H9 (cell line): ENCODE measurements at places on chromosomes 12 and 14.

DNA sequence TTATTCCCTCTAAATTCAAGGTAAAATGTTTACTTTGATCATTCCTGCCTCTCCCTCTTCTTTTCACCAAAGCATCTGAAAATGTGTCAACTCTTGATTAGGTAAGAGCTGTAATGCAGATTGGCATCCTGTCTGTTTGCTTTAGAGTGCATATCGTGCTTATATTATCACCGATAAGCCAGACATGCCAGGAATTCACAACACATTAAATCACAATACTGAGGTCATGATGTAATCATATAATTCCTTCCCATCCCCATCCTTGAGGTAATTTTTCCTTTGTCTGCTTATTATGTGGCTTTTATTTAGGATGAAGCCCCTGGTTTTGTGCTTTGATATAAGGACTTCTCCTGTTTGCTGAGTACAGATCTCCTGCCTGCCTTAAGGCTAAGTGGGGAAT lies 10.2 kb downstream of the DDX47 start:
- DNase-seq: no peak

DNA sequence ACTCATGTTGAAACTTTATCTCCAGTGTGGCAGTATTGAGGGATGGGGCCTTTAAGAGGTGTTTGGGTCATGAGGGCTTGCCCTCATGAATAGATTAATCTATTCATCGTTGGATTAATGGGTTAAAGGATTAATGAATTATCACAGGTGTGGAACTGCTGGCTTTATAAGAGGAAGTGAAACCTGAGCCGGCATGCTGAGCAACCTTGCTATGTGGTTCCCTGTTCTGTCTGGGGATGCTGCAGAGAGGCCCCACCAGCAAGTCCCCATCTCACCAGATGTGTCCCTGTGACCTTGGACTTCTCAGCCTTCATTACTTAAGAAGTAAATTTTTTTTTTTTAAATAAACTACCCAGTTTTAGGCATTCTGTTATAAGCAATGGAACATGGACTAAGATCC lies 109.6 kb downstream of the DYRK2 start:
- DNase-seq: no peak

GRCh38 chr14:22494486-22495135 lies 94.4 kb downstream of the DAD1 start:
- DNase-seq: no peak

GRCh38 chr12:12976366-12976765 lies 23.7 kb downstream of the HEBP1 start:
- no peak for DNase-seq

GRCh38 chr14:74979442-74980397 lies 23.0 kb upstream of the EIF2B2 start:
- DNase-seq: peak; percentile 68

- no peak for DNase-seq
Observed at GRCh38 chr12:128702371-128702770, 121.4 kb downstream of the SLC15A4 start.

DNA sequence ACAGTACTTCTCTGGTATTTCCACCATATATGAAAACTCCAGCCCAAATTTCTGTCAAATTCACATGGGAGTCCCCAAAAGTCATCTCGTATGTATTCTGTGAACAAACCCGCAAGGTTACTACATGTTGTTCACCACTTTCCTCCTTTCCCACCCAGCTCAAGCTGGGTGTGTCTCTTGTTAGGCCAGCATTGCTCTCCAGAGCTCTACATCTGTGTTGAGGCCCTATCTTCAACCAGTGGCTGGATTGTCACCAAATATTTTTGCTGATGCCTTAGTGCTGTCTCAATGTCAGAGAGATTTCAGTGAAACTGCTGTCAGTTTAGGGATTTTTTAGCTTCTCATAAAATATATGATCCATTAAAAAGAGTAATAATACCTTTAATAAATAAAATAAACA lies 230.9 kb downstream of the BTG1 start:
- DNase-seq: no peak

DNA sequence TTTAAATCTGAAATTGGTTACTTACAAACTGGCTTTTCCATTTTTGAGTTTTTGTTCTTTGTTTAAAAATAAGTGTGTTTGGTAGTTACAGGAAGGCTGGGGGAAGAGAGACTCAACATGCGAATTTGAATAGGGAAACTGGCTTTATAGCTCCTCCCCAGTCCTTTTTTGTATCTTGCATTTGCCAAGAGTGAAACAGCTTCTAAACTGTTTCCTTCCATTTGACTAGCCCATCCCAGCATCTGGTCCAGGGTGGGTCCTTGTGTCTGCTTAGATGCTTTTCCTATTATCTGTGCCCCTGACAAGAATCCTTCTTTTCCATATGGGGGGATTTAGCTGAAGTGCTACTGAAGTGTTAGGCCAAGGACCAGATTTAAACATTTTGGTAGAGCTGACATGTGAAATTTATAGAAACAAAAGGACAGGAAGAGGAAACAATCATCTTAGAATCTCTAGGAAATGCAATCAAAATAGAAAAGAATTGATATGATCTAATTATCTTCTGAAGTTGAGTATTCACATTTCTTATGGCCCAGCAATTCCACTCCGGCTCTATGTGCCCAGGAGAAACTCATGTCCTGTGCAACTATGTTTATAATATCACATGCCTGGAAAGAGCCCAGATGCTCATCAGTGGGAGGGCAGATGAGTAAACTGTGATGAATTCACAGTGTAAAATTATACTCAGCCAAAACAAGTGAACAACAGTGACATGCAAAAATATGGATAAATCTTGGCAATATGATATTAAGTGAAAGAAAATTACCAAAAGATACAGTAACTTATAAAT lies 7.4 kb downstream of the SMOC1 start:
- no peak for DNase-seq

DNA sequence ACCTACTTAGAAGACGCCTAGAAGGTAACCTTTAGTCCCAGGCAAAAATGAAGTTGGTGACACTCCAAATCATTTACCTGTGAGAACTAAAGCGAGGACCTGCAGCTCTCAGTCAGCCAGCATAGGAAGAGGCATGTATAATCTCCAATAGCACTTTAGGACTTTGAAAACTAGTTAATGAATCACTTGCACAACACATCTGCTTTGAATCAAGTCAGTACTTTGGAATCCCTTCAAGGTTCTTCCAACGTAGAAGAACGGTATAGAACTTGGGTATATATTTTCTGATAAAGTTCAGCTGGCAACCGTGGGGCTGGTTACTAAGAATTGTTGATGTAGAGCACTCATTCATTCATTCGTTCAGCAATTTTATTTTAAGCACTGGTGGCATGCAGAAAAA lies 251.9 kb downstream of the TMEM132D start:
- DNase-seq: no peak

DNA sequence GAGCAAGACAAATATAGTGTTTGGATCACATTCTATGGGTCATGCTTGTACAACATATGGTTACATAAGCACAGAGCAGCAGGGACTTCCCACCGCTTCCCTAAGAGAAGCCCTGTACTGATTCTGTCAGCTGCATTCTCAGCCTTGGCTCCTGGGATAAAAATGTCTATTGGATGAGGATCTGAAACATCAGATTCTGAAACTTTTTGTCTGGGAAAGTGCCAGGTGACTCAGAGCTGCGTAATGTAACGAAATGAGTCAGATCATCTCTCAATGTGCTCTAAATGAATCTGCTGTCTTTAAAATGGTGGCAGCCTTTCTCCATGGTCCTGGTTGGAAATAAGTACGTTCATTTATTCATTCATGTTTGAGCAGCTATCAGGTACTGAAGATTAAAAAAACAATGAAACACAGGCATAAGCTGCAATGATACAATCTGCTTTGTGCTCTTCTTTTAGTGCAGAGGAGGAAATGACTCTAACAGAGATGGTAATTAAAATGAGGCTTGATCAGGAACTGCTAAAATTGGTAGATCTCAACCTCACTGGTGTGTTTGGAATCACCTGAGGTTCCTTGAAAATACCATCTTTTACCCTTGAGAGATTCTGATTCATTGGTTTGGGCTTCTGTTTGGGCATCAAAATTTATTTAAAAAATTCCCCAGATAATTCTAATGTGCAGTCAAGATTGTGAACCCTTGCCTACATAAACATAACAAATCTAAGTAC lies 99.1 kb upstream of the NAP1L1 start:
- DNase-seq: no peak

DNA sequence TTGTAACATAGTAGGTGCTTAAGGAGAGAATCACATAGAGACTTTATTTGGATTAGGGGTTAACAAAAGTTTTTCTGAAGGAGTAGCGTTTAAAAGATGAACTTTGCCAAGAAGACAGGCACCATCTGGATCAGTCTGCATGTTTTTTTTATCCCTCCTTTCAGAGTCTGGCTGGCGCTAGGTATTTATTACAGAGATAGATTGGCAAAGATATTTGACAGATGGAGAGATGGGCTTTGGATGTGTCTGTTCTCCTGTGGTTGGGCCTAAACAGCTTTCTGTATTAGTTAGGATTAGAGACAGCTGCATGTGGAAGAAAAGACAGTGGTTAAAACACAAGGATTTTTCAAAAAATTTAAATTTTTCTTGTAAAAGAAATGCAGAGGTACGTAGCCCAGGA lies 133.9 kb downstream of the C12orf75 start:
- DNase-seq: no peak

- DNase-seq: no peak
Observed at GRCh38 chr14:92501891-92502351, 11.7 kb upstream of the RIN3 start.

- DNase-seq: no peak
Observed at GRCh38 chr14:74176400-74176793, 62.9 kb upstream of the VSX2 start.

DNA sequence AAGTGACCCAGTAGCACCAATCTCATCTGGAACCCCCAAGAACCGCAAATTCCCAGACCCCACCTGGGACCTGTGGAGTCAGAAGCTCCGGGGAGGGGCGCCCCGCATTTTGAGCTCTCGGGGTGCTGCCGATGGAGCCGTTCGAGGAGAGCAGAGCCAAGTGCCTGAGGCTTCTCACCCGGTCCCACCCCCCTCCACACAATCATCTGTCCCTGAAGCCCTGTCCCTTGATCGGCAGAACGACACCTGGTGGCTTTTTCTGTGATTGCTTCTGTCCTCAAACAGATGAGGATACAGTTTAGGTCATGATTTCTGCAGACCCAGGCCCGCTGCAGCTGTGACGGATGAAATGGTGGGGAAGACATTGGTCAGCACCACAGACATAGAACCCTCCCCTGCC lies 74.7 kb downstream of the NOC4L start:
- DNase-seq: peak; percentile 83

DNA sequence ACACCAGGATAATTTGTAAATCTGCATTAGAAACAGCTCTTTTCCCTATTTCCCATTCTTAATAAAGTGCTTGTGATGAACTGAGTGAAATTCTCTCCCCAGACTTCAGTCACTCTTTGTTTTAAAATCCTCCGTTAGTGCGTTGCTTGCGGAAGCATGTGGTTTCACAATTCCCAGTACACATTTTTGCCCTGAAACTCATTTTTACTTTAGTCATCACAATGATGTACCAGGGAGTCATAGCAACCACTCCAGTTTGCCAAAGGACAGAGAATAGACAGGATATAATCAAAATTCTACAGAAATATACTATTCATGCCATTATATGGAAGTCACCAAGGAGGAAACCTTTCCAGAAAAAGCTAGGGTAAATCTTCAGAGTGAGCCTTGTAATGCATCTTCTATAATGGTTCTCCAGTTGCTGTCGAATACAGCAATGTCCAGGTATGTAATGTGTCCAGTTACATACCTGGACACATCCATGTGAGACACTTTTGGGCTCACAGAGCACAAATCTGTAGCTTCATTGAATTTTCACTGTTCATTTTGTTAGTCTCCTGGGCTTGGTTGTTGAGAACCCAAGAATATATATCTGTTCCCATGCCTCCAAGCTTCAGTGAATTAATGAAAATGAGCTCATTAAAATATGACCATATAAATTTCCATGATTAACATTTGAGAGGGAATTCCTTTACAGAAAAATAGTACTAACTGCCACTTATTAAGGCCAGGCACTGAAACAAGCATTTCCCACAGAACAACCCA lies 57.8 kb downstream of the GPR135 start:
- DNase-seq: no peak

GRCh38 chr12:113443030-113443539 lies 20.9 kb downstream of the SDSL start:
- DNase-seq: no peak

DNA sequence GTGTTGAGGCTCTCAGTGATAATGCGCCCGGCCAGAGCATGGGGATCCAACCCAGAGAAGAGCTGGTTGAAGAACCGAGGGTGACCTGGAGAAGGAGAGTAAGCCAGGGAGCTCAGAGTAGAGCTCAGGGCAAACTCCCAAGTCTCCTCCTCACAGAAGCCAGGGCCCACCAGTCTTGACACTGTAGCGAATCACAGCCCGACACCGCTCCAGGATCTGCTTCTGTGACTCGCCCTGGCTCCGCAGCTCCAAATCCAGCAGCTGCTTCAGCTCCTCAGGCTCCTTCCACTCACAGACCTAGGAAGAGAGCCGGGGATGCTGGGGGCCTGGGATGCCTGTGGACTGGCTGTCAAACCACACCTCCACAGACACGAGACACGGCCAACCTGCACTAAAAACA lies 8.2 kb upstream of the ZNF740 start:
- no peak for DNase-seq

GRCh38 chr12:22204391-22204790 lies 130.1 kb downstream of the ST8SIA1 start:
- no peak for DNase-seq

DNA sequence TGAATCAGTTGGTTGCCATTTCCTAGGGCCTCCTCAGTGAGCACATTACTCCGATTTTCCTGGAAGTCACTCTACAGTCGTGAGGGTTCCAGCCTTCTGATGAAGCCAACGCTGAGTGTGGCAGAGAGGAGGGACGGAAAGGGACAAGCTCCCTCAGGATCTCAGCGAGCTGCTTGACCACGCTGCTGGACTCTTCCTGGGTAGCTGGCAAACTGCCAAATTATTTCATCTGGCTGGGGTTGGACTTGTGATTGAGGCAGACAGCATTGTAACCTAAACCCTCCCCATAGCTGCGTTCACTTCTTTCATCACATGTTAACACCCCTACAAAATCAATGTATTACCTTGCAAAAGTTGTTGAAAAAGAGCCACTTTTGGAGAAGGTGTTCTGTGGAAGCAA lies 69.6 kb upstream of the CHST11 start:
- no peak for DNase-seq

- DNase-seq: no peak
Observed at GRCh38 chr12:951176-951575, 1.7 kb upstream of the RAD52 start.

DNA sequence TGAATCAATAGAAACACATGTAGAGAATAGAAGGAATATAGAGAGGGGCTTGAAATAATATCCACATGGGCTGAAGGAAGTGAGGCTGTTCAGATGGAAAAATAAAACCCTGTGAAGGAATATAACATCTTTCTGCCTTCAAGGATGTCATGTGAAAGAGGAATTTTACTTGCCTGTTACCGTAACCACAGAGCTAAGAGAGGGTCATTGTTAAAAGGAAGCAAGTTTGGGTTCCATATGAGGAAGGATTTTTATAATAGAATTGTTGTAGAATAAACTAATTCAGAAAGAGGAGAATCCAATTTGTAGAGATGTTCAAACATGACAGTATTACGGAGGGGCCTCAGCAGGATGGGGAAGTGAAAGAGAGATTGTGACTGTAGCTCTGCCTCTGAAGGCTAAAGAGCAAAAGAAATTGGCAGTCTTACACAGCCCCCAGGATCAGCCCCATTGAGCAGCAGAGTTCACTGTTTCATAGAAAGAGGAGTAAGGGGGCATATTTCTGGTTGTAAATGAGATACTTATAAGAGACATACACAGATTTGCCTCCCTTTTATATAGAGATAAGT lies 41.8 kb upstream of the PTPRR start:
- no peak for DNase-seq

- DNase-seq: no peak
Observed at GRCh38 chr12:19215115-19215514, 85.6 kb downstream of the PLEKHA5 start.
